ENCODE measurements at places on chromosomes 4 and X.

DNA sequence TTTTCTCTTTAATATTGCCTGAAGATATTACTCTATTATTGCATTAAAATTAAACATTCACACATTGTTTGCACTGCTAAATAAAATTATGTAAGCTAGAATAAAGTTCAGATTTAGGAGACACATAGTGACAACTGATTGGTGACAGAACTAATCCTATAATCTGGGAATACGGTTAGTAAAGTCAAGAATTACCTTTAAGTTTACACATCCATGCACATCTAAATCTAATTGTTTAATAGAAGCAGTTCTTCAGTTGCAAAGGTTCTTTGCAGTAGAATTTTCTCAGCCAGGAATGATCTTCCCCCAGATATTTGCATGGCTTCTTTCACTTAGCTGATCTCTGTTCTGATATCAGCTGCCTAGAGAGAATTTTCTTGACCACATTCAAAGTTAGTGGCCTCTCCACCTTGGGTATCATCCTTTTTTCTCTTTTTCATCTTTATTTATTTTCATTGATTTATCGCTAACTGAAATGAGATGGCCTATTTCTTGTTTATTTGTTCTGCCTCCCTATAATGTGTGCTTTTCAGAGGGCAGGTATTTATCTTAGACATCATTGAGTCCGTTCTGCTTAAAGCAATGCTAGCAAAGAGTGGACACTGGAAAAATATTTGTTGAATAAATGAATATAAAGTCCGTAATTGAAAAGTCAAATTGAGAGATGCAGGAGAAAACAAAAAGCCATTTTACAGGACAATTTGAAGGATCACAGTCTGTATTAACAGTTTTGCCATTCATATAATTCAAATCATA is 12.6 kb downstream of the AFP start:
- no peak for DNase-seq

GRCh38 chrX:22125481-22125880 is 93.4 kb downstream of the PHEX start:
- no peak for DNase-seq

DNA sequence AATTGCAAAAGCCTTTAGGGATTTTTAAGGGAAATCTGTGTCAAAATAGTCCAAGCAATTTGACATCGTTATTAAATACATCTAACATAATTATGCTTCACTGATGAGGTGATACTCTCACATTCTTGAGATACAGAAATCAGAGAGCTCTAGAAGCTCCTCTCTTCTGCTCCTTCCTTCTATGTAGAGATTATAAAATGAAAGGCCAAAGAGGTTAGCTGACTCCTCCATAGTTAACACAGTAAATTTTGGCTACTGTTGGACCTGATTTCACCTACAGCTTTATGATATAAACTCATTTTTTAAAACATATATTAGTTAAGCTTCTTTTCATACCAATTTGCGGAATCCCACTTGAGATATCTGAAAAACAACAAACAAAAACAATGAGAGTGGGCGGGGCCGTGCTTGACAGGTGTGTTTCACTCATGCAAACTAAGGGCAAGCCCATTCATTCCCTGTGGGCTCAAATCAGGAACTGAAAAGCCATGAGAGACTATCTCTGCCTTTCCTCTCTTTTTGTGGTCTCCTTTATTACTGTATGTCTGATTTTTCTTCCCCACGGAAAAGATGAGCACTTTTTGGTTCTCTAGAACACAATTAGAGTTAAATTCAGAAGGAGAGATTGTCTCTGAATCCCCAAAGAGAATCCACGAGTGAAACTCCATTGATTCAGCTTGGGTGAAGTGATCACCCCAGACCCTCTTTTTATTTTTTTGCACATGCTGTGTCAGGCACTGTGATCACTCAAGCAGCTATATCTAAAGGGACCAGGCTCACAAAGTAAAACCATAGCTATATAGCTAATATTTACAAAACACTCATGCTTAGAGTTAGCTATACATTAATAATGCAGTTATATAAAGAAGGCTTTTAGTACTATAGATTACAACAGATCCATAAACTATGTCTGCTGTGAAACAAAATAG is 566.3 kb downstream of the IL15 start:
- DNase-seq = no peak

GRCh38 chrX:84487365-84488353 is 14.6 kb downstream of the HDX start:
- no peak for DNase-seq

GRCh38 chrX:139828033-139828432 is 104.8 kb downstream of the ATP11C start:
- no peak for DNase-seq

DNA sequence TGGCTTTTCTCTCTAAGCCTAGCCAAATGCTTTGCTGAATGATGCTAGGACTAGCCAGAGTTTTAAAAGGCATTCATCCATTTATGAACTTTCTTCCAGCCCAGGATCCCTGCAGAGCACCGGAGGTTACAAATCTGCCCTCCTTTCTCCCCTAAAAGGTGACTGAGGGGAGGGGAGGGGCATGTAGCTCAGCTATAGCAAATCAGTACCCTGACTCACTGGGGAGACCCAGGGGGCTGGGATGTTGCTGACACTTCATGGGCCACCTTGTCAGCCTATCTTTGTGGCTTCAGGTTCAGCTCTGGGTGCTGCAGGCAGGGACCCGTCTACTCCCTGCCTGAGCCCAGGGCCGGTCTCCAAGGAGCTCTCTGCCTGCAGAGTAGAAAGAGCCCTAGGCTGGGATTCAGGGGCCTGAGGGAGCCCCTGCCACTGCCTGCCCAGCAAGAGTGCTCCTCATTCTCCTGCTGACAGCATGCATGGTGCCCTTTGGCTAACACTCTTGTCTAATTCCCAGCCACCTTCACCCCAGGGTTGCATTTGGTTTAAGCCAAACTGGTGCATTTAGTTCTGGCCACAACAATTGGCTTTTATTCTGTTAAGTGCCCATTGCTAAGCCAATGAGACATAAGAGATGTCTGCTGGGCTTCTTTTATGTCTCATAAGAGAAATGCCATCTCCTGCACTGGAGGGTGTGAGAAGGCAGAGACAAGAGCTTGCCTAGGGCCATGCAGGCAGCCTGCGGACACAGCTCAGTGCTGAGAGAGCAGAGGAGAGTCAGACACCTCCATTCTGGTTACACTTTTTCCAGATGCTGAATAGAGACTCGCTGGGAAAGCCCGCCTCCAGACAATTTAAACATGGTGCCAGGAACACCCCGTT is 11.9 kb upstream of the UBA6 start:
- DNase-seq = no peak

- no peak for DNase-seq
These were observed 102.1 kb upstream of the STS start for GRCh38 chrX:7045238-7045955.

DNA sequence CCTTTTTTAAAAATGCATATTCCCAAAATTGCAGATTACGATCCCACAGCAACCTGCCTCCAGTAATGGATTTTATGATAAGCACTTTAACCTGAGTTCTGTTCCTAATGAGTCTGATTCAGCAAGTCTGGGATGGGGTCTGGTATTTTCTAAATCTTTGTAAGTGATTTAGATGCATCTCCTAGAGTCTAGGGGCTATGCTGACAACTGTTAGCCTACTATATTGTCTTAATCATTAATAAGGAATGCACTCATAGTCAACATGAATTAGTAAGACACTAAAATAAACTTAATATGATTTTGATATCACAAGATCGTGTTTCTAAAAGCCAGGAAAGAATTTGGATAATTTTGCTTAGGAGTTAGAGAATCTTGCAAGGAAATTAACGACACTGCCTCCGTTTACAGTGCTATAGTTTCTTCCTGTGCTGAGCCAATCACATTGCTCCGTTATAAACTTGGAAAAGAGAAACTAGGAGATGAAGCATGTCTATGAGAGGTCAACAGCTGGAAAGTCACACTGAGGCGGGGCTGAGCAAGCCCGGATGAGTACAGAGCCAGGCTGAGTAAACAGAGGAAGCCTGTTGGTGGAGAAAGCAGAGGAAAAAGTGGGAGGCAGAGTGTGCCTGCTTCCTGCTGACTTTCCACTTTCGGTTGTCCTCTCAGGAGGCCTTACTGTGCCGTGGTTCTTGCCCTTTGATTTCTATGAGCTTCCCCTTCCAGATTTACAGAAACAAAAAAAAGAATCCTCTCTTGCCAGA is 5.4 kb downstream of the SCARB2 start:
- peak; percentile 84 for DNase-seq

DNA sequence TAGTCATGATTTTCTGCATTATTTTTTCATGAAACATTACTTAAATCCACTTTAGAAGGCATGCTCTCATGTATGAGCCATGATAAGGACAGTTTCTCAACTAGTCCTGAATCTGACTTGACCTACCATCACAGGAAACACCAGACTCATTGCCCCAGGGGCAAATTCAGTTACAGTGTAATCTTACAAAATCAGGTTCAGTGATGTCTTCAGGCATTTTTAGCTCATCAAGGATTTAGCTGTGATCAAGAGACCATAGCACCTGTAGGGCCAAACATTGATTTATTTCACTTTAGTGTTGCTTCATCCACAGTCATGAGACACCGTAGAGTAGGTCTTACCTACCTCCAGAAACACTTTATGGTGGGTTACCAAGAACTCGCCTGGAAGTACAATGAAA is 3.1 kb upstream of the TASL start:
- no peak for DNase-seq

DNA sequence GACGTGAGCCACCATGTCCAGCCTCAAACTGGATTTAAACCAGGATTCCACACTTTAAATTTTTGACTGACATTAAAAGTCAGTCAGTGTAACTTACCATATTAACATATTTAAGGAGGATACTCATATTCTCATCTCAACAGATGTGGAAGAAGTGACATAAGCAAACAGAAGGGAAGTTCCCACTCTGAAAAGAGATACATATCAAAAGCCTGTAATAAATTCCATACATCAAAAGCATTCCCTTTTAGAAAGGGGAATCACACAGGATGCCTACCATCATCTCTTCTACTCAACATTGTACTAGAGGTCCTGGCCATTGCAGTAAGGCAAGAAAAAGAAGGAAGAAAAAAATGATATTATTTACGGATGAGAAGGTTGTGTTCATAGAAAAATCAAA is 618.2 kb upstream of the DIPK2B start:
- DNase-seq = no peak

DNA sequence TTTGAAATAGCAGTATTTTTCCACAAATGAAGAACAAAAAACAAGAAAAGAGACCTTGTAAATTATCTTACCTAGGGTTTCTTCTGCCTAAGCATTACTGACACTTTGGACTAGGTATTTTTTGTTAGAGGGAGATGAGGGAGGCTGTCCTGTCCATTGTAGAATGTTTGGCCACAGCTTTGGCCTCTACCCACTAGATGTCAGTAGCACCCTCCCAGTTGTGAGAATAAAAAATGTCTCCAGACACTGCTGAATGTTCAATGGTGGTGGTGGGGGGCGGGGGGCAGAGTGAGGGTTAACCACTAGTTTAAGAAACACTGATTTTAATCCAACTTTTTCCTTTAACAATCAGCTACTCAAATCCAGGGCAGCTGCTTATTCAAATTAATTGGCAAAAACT is 25.8 kb downstream of the OTUD4 start:
- DNase-seq = no peak

DNA sequence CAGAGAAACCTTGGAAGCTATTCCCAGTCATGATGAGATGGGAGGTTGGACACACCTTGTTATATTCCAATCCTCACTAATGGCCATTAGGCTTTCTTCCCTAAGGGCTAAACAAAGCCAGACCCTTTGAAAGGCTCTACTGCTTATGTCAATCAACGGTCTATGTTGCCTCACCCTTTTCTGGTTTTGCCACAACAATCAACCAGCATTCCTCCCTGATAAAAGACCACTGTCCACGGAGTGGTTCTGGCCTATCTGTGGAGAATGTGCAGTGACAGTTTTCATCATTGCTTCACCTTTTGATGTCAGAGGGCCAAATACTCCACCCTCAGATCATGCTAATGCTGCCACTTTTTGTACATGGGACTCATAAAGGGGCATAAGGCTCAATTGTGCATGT is 913.4 kb downstream of the RPA4 start:
- DNase-seq = no peak

GRCh38 chr4:47703956-47704355 is 133.9 kb downstream of the CORIN start:
- DNase-seq = no peak

- DNase-seq = no peak
These were observed 194.9 kb upstream of the PSAPL1 start for GRCh38 chr4:7629501-7630254.

DNA sequence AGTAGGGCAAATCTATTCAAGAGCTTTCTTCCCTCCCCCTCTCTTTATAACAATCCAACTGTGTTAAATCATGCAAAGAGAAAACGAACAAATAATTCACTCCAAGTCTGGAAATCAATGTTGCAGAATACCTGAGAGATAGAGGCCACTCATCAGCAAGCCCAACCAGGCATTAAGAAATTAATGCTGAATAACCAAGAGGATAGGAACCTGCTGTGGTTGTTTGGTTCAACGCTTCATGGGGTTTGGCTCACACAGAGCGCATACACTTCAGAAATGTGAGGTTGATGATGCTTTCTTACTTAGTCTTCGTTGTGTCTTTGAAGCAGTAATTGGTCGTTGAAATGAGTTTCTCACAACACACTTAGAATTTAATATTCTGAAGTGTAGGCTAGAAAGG is 1540.0 kb upstream of the PABPC4L start:
- DNase-seq = no peak

DNA sequence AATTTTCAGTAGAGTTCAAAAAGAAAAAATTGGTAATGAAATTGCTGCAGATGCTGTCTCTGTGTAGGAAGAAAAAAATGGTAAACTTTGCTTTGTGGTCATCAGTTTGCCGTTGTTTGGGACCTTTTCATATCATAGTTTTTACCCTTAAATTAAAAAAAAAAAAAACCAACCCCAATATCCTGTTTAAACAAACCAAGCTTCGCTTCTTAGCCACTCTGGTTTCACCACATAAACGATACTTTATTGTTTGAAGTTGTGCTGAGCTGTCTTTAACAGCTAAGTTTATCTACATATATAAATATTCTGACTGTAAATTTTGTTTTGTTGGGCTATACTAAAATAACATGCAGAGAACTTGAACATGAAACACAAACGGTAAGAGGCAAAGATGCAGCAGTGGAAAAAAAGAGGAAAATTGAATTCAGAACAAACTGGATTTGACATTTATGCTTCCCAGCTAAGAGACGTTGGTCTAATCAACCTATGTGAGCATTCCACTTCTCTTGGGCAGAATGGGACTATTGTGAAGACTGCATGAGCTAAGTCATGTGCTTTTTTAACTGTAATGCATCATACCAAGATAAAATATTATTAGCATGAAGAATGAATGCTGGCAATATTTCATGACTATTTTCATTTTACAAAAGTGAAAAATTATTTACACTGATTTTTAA is 15.7 kb upstream of the H2AZ1 start:
- no peak for DNase-seq

- no peak for DNase-seq
These were observed 38.1 kb downstream of the PROM1 start for GRCh38 chr4:16045687-16046086.

All from colonic mucosa (tissue), 4 donors.